ENCODE measurements at places on chromosomes 16 and 17. TPM values are rescaled to one million over a fixed set of nuclear protein-coding genes. Genes with fewer than 3 reads are reported as not detected.

Gene KIF18B
- total RNA-seq, result 0.69 TPM

Gene ARL4D
- 5.4 TPM for total RNA-seq

Gene CPNE7
- total RNA-seq, result 17.2 TPM

Gene C17orf100
- total RNA-seq, result 4.1 TPM

Gene RAB11FIP4
- 9.9 TPM for total RNA-seq

Gene KRTAP4-8
- not detected for total RNA-seq

Gene KRT34
- total RNA-seq, result not detected

Gene ACSM5
- total RNA-seq, result not detected

Gene TBL3
- 31.7 TPM for total RNA-seq

Gene STH
- total RNA-seq, result not detected

Gene HOXB8
- 139 TPM for total RNA-seq

Gene ASB16
- 2.9 TPM for total RNA-seq

Gene HAGHL
- 17.2 TPM for total RNA-seq

Gene KRTAP1-3
- total RNA-seq, result not detected

Gene KRT222
- 0.98 TPM for total RNA-seq

Gene TOX3
- total RNA-seq, result 20.0 TPM

Gene ALOX12
- total RNA-seq, result 0.82 TPM

Gene KCNJ16
- total RNA-seq, result 0.96 TPM

Gene TCAP
- 1.5 TPM for total RNA-seq

Gene ASPHD1
- total RNA-seq, result 5.2 TPM

All from motor neuron (in vitro differentiated cells).